ENCODE measurements at places on chromosomes 2 and 18.

DNA sequence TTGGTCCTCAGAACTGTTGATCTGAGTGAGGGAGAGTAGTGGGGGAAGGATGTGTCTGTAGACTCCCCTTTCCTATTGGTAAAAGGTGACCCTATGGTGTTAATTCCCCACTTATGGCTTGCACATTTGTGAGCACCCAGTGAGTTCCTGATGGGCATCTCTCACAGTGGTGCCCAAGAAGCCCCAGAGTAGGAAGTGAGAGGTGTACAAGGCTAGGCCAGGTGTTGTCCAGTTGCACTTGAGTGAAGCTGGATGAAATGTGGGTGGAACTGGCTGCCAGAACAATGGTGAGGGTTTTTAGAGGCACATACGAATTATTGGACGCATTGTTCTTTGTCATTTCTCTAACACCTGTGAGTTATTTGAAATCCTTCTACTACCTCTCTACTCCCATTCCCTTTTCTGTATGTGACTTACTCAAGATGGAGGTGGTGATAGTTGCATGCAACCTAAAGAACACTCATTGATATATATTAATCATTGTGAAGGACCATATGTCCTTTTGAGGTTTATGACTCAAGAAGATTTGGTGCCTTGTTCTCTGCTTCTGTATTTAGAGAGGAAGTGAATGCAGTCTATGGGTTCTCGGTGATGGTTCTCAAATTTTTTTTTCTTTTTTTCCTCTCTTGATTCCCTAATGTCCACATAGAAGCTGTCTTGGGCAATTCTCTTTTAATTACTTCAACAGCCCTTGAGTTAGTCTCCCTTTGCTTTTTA is 162.7 kb downstream of the FSHR start:
- DNase-seq = no peak

GRCh38 chr2:201931951-201932350 is 101.7 kb upstream of the FZD7 start:
- DNase-seq = no peak

DNA sequence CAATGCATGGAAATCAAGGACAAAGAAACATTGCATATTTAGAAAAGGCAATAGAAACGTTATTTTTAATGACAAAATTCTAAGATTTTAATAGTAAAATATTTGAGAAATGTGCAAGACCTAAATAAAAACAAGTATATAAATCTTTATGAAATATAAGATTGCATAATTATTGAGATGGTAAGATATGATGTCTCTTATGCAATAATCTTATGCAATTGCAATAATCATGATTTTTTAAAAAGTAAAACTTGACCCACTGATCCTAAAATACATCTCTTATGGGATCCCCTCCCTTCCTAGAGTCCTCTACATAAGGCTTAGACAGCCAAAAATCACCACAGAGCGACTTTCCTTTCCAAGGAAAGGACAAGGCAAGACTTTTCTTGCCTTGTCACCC is 249.0 kb downstream of the DOK6 start:
- no peak for DNase-seq

- no peak for DNase-seq
Observed at GRCh38 chr2:132703396-132703795, 33.4 kb upstream of the LYPD1 start.

- no peak for DNase-seq
Observed at GRCh38 chr2:238585836-238586821, 159.4 kb downstream of the ASB1 start.

DNA sequence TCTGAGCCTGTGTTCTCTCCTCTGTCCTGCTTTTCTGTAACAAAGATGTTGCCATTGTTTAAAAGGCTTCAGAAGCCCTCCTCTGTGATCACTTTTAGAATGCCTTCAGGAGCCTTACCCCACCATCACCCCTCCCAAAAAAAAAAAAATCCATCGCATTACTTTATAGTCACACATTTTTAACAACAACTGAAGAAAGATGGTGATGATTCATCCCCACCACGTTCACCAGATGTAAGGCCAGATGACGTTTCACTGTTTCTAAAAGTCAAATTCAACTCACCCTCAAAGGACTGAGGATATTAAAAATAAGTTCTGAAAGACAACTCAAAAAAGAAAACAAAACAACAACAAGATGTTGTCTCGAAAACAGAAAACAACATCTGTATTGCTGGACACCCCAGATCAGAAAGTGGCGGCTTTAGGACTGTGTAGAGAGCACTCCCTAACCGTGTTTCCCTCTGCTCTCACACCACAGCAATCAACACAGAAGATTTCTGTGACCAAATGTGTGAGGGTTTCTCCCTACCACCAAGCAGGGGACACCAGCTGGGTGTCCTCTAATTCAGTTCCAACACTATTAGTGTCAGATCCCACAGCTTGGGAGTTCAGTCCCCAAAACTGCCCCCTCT is 61.9 kb upstream of the CREB1 start:
- DNase-seq = no peak

GRCh38 chr2:231688719-231689118 is 19.6 kb upstream of the PTMA start:
- no peak for DNase-seq

DNA sequence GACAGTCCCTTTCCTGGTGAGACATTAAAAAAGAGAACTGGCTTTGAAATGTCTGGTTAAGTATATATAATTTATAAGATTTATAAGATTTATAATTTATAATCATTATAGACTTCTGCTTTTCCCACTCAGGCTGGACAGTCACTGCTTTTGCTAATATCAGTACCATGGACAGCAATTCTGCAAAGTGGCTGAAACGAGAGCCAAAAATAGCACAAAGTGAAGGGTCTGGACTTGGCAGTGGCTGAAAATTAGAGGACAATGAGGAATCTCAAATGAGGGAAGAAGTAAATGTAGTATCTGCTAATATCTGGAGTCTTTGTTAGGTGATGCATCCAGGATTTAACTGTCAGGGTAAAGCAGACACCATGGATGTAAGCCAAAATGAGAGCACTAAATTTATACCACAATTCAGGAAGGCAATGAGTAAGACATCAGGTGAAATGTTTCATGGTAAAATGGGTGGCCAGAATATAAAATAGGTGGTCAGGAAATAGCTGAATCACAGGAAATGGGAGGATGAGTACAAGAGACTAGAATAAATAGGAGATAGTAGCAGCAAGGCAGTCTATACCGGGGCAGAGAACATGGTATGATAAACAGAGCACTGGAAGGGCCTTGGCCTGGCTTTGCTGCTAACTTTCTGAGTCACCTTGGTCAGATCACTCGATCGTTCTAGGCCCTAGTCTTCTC is 39.6 kb upstream of the BOD1L2 start:
- no peak for DNase-seq

- DNase-seq = no peak
Observed at GRCh38 chr2:137183206-137183898, 418.0 kb downstream of the THSD7B start.

GRCh38 chr2:63424329-63425078 is 163.8 kb downstream of the WDPCP start:
- no peak for DNase-seq

GRCh38 chr2:5548991-5549715 is 143.0 kb upstream of the SOX11 start:
- no peak for DNase-seq

DNA sequence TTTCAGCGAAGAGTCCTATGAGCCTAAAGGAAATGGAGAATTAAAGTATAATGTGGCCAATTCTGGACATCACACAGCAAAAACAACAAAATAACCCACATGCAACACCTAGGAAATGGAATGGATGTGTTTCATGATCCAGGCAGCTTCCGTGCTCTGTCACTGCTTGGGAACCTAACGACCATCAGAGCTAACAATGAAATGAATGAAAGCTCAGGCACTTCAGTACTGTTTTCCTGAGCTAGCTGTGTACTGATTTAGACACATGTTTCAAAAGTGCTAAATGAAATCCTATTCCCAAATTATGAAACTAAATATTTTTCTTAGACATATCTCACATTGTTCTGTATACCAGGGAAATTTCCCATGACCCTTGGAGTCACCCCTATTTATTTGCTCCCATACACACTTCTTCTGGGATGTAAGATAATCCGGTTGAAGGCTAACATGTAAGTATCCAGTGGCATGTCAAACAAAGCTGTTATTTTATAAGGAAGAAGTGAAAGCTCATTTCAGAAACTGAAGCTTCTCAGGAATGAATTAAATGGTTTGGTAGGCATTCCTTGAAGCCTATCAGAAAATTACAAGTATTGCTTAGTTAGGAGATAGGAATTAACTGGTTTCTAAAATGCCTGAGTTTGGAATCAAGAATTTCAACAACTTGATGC is 108.5 kb upstream of the RND3 start:
- no peak for DNase-seq

GRCh38 chr18:78169174-78169864 is 810.3 kb upstream of the SALL3 start:
- no peak for DNase-seq

- DNase-seq = no peak
Observed at GRCh38 chr2:10225291-10226037, 77.2 kb upstream of the HPCAL1 start.

- no peak for DNase-seq
Observed at GRCh38 chr18:52451256-52451655, 111.3 kb downstream of the DCC start.

DNA sequence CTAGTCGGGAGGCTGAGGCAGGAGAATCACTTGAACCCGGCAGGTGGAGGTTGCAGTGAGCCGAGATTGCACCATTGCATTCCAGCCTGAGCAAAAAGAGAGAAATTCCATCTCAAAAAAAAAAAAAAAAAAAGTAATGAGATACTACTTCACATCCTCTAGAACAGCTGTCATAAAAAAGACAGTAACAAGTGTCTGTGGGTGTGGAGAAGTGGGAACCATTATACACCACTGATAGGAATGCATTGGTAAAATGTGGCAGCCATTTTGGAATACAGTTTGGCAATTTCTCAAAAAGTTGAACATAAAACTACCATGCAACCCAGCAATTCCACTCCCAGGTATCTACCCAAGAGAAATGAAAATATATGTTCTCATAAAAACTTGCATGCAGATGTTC is 166.6 kb downstream of the GREB1L start:
- DNase-seq = no peak

GRCh38 chr2:173793709-173794565 is 171.2 kb downstream of the SP3 start:
- no peak for DNase-seq

GRCh38 chr2:187447336-187447735 is 716 bp downstream of the CALCRL start:
- DNase-seq = no peak

DNA sequence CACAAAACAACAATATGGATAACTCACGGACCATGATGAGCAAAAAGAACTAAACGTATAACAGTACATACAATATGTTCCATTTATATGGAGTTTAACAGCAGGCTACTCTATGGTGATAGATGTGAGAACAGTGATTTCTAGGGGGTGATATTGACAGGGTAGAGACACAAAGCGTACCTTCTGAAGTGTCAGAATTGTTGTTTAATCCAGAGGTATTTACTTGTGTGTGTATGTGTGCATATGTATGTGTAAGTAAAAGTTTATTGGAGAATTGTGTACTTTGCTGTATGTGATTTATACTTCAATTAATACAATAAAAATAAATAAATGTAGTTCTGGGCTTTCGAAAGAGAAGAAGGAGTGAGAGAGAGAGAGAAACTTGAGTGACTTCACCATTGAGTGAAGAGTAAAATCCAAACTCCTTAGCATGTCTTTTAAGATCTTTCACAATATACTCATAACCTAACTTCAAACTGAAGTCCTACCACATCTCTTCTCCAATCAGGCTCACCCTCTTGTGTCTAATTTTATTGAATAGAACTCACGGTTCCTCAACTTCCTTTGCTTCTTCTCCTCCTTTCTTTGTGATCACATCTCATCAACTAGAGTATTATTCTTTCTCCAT is 126.0 kb upstream of the KLF7 start:
- no peak for DNase-seq

Measured in Right ventricle myocardium inferior (tissue), 1 donor.